ENCODE measurements at places on chromosomes 6 and 20.

DNA sequence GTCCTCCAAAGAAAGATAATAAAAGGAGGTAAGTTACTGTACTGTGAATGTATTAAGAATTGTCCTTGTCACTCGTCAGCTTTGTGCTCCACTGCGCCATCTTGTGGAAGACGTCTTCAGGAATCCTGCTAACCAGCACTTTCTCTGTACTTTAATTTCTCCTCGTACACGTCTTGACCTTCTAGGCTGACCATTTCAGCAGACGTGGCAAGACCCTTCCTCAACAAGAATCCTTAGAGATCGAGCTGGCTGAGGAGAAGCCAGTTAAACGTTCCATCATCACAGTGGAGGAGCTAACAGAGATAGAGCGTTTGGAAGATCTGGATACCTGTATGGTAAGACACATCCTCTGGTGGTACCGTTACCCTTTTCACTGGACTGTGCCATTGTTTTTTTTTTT is 95.5 kb upstream of the SCGN start:
- peak; percentile 54 for DNase-seq

GRCh38 chr6:127120023-127120786 is 1.7 kb downstream of the RSPO3 start:
- no peak for DNase-seq

DNA sequence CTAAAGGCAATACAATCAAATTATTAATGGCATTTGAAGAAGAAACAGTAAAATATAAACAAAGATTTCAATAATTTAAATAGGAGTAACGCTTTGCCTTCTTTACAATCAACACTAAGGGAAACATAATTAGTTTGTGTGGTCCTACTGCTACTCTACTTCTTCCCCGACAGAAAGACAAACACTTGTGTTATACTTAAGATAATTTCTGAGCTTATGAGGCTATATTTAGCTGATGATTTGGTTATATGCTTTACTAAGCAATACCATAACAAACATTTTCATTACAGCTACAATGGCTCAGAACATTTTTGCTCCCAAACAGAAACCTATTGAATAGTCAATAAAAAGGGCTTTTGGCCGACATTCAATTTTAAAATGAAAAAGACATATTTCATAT is 1217.2 kb upstream of the GJE1 start:
- DNase-seq, result no peak

DNA sequence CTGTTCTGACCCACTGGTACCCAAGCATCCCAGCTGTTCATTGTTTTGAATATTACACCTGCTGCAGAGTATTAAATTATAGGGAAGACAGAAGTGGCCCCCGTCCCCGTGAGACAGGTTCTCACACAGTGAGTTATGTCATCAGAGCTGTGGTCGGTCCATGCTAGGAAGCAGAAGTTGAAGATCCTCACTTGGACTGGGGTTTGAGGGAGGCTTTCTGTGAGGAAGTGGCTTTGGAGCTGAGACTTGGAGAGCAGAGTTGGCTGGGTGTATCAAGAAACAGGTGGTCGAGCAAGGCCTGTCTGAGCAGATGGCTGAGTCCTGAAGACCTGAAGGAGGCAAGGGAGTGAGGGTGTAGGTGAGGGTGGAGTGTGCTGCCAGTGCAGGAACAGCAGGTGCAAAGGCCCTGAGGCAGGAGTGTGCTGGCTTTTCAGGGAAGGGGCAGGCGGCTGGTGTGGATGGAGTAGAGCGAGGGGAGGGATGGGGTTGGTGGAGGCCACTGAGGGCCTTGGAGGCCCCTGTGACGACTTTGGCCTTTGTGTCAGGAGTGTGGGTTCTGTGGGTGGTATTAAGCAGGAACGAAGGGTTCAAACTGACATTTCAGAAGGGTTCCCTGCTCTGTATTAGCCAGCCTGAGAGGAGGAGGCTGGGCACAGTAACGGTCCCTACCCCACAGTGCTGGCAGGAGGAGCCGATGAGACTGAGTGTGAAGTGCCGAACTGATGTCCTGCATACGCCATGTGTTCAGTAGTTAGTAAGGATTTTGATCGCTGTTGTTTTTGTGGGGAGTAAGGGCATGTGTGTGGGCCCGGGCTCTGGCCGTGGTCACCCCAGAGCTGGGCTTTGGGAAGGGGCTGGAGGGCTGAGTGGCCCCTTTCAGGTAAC is 11.8 kb downstream of the SRC start:
- DNase-seq, result no peak

- no peak for DNase-seq
Observed at GRCh38 chr6:148998704-148999103, 251.9 kb downstream of the UST start.

GRCh38 chr20:47782076-47782475 is 3.2 kb downstream of the SULF2 start:
- no peak for DNase-seq

All from hippocampal formation (tissue), 2 donors.